Muscle of leg (tissue), 16 donors: ENCODE measurements at places on chromosomes 11 and 22. TPM values are rescaled to one million over a fixed set of nuclear protein-coding genes. Genes with fewer than 3 reads are reported as not detected.

Gene ART1
- total RNA-seq, result 5.7 TPM

Gene ANAPC15
- 29.8 TPM for total RNA-seq

Gene RASSF10
- total RNA-seq, result 0.35 TPM

- no peak for DNase-seq
These were observed 7.4 kb downstream of the BMAL1 start for GRCh38 chr11:13284776-13285588.

DNA sequence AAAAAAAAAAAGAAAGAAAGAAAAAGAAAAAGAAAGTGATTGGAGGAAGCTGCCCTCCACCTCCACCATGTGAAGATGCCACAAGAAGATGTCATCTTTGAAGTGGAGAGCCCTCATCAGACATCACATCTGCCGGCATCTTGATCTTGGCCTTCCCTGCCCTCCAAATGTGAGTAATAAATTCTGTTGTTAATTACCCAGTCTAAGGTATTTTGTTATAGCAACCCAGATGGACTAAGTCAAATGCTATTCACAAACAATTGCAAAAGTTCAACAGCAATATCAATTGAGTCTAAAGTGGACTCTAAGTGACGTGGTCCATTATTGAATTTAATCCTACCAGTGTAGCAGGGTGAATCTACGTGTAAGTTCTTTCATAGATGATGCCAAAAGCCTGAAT lies 55.9 kb upstream of the NUP160 start:
- no peak for DNase-seq

DNA sequence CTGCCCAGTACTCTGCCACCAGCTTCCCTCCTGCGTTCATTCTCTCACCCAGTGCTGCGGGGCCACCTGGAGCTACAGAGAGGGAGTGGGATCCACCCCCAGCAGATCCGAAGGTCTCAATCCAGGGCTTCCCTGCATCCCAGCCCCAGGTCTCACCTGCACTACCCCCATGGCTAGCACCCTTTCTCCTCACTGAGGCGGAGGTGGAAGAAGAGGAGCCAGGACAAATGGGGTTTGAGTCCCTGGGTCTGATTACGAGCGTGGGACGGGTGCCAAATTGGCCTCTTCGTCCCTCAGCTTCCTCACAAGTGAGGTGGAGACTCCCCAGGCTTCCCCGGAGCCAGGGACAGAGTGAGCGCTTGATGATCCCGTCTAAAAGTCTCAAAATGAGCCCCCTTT lies 64.2 kb downstream of the NFAM1 start:
- no peak for DNase-seq
